ENCODE measurements at places on chromosomes 1 and 21. TPM values are rescaled to one million over a fixed set of nuclear protein-coding genes. Genes with fewer than 3 reads are reported as not detected.

SLC16A4 gene
- 0.14 TPM for total RNA-seq

FMN2 gene
- total RNA-seq: not detected

BRDT gene
- not detected for total RNA-seq

RNF187 gene
- total RNA-seq: 155 TPM

DIRAS3 gene
- 0.16 TPM for total RNA-seq

SLC30A2 gene
- not detected for total RNA-seq

NBPF4 gene
- total RNA-seq: not detected

DNMT3L gene
- not detected for total RNA-seq

All from activated CD4-positive, alpha-beta T cell treated with anti-CD3 and anti-CD28 coated beads for 36 hours (primary cell).